NCI-H526 (cell line): ENCODE measurements at places on chromosomes 7 and 10.

DNA sequence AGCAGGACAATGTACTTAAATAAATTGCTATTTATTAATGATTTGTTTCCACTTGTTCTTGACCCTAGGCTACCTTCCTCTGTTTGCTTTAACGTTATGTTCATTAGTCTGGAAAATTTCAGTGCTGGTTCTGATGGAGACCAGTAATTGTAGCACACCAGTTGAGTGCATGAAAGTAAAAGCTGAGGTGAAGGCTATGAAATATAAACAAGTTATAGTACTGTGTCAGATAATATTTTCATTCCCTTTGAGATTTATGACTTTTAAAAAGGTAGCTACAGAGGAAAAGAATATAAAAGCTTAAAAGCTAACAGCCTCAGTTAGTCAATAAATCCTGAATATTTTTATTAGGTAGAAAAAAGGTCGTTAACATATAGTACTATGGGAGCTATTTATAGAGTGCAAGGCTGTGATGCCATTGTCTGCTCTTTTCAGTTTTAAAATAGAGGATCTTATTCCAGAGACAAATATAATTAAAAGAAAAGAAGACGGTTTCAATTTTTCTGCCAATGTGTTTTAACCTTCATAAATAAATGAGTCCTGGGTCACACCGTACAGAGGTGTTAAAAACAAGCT lies 351.8 kb upstream of the ETV1 start:
- no peak for DNase-seq

DNA sequence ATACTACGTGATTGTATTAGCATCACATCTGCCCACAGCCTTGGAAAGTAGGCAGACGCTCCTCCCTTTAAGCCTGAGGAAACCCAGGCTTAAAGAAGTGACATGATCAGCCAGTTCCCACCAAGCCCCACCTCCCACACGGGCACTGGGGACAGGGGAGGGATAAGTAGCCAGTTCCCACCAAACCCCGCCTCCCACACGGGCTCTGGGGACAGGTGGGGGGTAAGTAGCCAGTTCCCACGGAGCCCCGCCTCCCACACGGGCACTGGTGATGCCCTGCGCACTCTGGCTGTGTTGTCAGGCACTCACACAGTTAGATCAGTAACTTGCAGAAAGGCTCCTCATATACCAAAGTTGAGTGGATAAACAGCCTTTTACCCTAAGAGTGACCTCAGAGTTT lies 606.8 kb downstream of the PTPRN2 start:
- DNase-seq: no peak

DNA sequence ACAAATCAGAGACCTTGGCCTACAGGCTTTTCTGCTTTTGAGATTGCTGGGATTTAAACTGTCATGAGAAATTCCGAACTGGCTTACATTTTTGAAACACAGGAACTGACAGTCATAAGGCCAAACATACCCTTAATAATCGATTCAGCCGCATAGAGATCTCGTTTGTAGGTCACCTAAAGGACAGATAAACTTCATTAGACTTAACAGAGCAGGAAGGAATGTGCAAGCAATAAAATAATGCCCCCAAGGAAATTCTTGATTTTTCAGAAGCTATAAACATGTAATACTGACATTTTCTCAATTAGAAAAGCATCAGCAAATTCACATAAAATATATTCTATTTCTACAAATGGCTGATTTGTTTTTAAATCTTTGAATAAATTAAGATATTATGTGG lies 120.0 kb downstream of the CRPPA start:
- DNase-seq: no peak

DNA sequence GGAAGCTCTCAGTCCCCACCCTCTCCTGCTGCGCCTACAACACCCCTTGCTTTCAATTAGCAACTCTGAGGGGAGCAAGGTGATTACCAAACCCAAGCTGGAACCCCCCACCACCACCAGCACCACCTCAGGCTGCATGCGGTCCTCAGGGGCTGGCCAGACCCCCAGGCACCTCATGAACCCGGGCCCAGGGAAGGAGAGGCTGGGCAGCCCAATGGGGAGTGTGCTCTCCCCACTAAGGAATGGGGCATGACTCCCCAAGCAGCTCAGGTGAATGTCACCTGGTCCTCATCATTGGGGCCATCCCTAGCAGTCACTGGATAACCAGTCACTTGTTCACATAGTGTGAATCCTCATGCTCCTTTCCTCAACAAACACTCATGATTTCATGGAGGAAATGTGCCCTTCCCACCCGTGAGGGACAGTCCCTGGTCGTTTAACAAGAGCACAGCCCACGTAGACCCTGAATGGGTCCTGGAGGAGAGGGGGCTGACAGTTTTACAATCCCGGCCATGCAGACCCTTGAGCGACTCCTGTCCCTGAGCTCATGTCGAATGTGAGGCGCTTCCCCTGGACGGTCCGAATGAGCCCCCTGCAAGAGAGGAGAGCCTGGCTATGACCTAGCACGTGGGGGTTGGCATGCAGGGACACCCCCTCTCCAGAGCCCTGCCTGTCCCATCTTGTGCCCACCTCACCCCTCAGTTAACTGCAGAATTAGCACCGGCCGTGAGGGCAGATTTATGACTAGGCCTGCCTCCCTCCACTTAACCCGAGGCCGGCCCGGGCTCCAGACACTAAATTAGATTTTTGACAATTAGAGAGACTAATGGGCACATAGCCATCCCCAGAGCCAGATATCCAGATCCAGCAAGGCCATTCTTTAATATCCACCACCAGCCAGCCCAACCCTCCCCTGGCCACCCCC lies 29.1 kb downstream of the POLL start:
- DNase-seq: no peak

DNA sequence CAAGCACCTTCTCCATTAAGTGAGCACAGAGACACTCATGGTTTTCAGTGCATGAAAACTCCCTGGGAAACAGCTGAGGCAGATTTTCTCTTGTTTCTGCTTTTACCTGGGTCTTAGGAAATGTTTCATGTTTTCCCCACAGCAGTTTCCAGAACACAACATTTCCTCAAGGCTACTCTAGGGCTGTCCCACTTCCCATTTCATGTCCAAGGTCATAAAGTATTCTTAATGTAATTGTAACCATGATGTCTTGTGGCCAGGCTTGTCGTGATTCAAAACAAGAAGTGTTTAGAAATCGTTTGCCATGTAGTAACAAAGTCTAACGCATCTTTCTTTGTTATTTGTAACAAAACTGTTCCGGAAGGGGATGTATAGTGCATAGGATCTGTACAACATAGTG lies 83.8 kb upstream of the NRP1 start:
- DNase-seq: no peak
